HepG2 (cell line): ENCODE measurements at places on chromosomes 3 and 15. TPM values are rescaled to one million over a fixed set of nuclear protein-coding genes. Genes with fewer than 3 reads are reported as not detected.

GOLGA6B gene
- polyA plus RNA-seq: 0.04 TPM in 1 of 2 replicates, not detected in the other

BCL2A1 gene
- 0.08 and 0.21 TPM in 2 replicates for polyA plus RNA-seq

ANKRD34C gene
- not detected in 2 replicates for polyA plus RNA-seq

CNTN4 gene
- 0.01 and 0.03 TPM in 2 replicates for polyA plus RNA-seq

RARB gene
- polyA plus RNA-seq: 0.16 TPM in 1 of 2 replicates, not detected in the other

CCDC39 gene
- not detected in 2 replicates for polyA plus RNA-seq

ZNF197 gene
- 1.8 and 2.6 TPM in 2 replicates for polyA plus RNA-seq

CFAP20DC gene
- polyA plus RNA-seq: not detected in 2 replicates

LMAN1L gene
- not detected in 2 replicates for polyA plus RNA-seq

DUOXA1 gene
- 0.10 TPM in 1 of 2 replicates, not detected in the other for polyA plus RNA-seq

CYP1A2 gene
- 0.07 and 0.09 TPM in 2 replicates for polyA plus RNA-seq

ZNF662 gene
- 0.05 TPM in 1 of 2 replicates, not detected in the other for polyA plus RNA-seq

RTP1 gene
- polyA plus RNA-seq: not detected in 2 replicates

GPR15 gene
- not detected in 2 replicates for polyA plus RNA-seq

PDZRN3 gene
- not detected in 2 replicates for polyA plus RNA-seq

FAM43A gene
- polyA plus RNA-seq: 1.5 and 1.8 TPM in 2 replicates

KCNH8 gene
- 0.04 TPM in 1 of 2 replicates, not detected in the other for polyA plus RNA-seq

PLA2G4E gene
- 0.01 TPM in 1 of 2 replicates, not detected in the other for polyA plus RNA-seq

CNTN3 gene
- polyA plus RNA-seq: not detected in 2 replicates

HMG20A gene
- polyA plus RNA-seq: 27.4 and 35.2 TPM in 2 replicates

CHD2 gene
- 54.0 and 71.7 TPM in 2 replicates for polyA plus RNA-seq

AP4E1 gene
- polyA plus RNA-seq: 2.1 and 2.2 TPM in 2 replicates

OPA1 gene
- polyA plus RNA-seq: 17.2 and 26.7 TPM in 2 replicates

CHDH gene
- 28.1 and 42.9 TPM in 2 replicates for polyA plus RNA-seq

BFSP2 gene
- polyA plus RNA-seq: not detected in 2 replicates

SLC2A2 gene
- polyA plus RNA-seq: 15.5 and 23.2 TPM in 2 replicates

CMTM7 gene
- 21.4 and 21.5 TPM in 2 replicates for polyA plus RNA-seq

STXBP5L gene
- not detected in 2 replicates for polyA plus RNA-seq

VGLL3 gene
- 0.03 and 0.04 TPM in 2 replicates for polyA plus RNA-seq

NRROS gene
- polyA plus RNA-seq: not detected in 2 replicates

CCK gene
- not detected in 2 replicates for polyA plus RNA-seq

ARGFX gene
- not detected in 2 replicates for polyA plus RNA-seq

XYLB gene
- 27.0 and 30.0 TPM in 2 replicates for polyA plus RNA-seq

SAXO2 gene
- polyA plus RNA-seq: 0.01 and 0.04 TPM in 2 replicates

SLC25A38 gene
- 32.3 and 35.4 TPM in 2 replicates for polyA plus RNA-seq

FETUB gene
- 3.1 and 4.4 TPM in 2 replicates for polyA plus RNA-seq

FAM107A gene
- polyA plus RNA-seq: not detected in 2 replicates

MYL3 gene
- 0.13 TPM in 1 of 2 replicates, not detected in the other for polyA plus RNA-seq

AGBL1 gene
- 0.01 TPM in 1 of 2 replicates, not detected in the other for polyA plus RNA-seq

LSAMP gene
- not detected in 2 replicates for polyA plus RNA-seq

CAMKV gene
- 0.13 and 0.22 TPM in 2 replicates for polyA plus RNA-seq

FBXW12 gene
- polyA plus RNA-seq: not detected in 2 replicates

LDHAL6B gene
- polyA plus RNA-seq: not detected in 2 replicates

CKMT1B gene
- polyA plus RNA-seq: 0.17 and 0.34 TPM in 2 replicates

CYFIP1 gene
- 38.1 and 39.0 TPM in 2 replicates for polyA plus RNA-seq

OR5K2 gene
- polyA plus RNA-seq: not detected in 2 replicates

GABRR3 gene
- polyA plus RNA-seq: 0.60 and 0.83 TPM in 2 replicates

ARHGAP31 gene
- not detected in 2 replicates for polyA plus RNA-seq

XCR1 gene
- polyA plus RNA-seq: not detected in 2 replicates

CACNA2D2 gene
- not detected in 2 replicates for polyA plus RNA-seq

TMEM202 gene
- polyA plus RNA-seq: not detected in 2 replicates

FGF12 gene
- 0.07 TPM in 1 of 2 replicates, not detected in the other for polyA plus RNA-seq

ITIH4 gene
- 2.7 and 3.7 TPM in 2 replicates for polyA plus RNA-seq

IL5RA gene
- not detected in 2 replicates for polyA plus RNA-seq

TMEM45A gene
- 22.7 and 38.5 TPM in 2 replicates for polyA plus RNA-seq
